ENCODE measurements at places on chromosomes 2 and 18.

- no peak for DNase-seq
These were observed 458 bp downstream of the HYCC2 start for GRCh38 chr2:201070948-201071478.

DNA sequence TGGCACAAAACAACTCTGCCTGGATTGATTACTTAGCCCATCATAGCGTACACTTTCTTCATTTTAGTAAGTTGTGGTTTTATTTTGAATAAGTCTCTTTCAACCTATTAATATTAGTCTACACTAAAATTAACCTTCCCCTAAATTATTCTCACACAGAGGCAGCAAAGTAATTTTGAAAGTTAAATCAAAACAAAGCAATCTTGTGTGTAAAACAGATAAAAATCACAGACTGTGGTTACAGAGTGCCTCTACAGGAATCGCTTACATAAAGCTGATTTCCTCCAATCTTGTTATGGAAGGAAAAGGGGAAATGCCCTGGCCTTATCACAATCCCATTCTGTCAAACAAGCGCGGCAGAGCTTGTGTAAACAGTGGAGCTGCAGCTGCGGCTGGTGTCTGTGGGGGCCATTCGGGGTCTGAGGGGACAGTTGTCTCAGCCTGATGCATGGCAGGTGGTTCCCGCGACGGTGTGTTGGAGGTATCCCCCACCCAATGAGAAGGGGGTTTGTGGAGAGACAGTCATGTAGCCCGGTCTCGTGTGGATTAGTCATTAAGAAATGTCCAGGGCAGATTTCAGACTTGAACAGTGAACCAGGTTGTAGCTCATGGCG, 42.1 kb downstream of the BCL2L11 start:
- peak; percentile 3 for DNase-seq

- DNase-seq, result no peak
These were observed 11.2 kb downstream of the POU3F3 start for GRCh38 chr2:104865096-104865470.

- no peak for DNase-seq
These were observed 73.3 kb upstream of the KLF7 start for GRCh38 chr2:207238831-207239701.

GRCh38 chr18:13530879-13531387, 195.4 kb downstream of the FAM210A start:
- DNase-seq, result no peak

- no peak for DNase-seq
These were observed at the start of gene PRKCE for GRCh38 chr2:45651415-45652089. Gene PRKCE (plus strand): TSS chr2:45651675.

- no peak for DNase-seq
These were observed 19.9 kb upstream of the SIGLEC15 start for GRCh38 chr18:45805551-45805950.

DNA sequence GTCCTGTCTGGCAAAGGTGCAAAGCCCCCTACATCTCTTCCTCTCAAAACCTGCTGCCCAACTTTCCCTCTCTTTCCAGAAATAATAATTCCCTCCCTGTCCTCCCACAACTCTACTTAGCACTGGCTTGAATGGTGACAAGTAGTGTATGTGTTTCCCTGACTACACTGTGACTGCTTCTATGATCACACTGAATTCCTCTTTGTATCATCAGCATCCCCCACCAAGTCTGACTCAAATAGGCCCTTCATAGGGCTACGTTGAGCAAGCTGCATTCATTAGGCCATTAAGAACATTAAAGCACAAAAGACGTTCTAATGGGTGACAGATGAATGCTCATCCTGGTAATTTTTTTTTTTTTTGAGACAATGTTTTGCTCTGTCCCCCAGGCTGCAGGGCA, 13.7 kb upstream of the ST3GAL5 start:
- no peak for DNase-seq

GRCh38 chr2:157290525-157290924, 33.0 kb downstream of the GALNT5 start:
- no peak for DNase-seq

DNA sequence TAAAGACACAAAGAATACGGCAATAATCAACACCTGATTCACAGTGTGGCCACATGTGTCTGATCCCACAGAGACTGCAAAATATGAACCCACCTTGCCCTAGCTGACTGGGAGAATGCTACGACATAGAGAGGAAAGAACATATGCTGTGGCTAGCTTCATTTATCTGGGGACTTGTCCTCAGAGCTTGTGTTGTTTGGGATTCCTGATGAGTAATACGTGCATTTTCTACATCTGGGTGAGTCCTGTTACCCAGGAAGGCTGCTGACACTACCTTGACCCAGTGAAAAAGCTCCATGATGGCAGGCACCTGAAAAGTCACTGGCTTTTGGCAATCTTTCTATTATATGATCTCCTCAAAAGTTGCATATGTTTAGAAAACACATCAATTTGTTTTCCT, 427.7 kb upstream of the LYPD1 start:
- DNase-seq, result no peak

DNA sequence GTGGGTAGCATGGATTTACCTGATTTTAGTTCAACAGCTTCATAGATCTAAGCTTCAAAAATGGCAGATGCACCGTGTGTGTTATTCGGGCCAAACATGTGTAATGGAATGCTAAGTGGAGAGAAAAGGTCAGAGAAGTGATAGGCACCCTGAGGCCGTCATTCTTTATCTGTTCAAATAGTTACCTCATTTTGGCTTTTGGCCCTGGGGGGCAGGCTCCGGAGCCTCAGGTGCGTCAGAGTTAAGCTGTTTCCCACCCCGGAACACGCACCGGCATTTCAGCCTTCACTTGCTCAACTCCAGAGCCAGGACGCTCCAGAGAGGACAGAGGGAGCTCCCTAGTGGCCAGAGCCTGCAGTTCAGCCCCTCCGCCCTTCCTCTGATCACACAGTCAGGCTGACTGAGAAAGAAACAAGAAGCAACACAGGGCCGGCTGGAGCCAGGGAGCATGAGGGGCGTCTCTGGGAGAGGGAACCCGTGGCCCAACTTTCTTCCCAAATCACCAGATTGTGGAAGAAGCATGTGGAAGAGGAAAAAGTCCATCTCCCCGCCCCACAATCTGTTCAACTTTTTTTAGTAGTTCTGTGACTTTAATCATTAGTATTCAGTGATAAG, 135.2 kb upstream of the EPC2 start:
- peak; percentile 78 for DNase-seq

DNA sequence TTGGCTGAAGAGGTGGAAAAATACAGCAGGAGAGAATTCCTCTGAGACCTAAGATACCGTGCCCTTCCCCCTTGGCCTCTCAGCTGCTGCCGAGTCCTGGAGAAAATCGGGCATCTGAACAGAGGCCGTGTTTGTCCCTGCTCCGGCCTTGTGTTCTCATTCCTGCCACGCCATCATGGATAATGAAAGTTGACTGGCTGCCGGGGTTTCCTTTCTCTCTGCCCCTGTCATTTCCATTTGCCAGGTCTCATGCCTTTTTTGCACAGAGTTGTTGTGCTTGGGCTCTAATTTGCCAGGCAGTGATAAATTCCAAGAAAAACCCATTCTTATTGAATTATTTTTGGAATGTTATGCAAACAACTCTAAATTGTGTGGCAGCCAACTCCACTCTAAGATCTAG, 496.9 kb upstream of the TNP1 start:
- DNase-seq, result no peak

DNA sequence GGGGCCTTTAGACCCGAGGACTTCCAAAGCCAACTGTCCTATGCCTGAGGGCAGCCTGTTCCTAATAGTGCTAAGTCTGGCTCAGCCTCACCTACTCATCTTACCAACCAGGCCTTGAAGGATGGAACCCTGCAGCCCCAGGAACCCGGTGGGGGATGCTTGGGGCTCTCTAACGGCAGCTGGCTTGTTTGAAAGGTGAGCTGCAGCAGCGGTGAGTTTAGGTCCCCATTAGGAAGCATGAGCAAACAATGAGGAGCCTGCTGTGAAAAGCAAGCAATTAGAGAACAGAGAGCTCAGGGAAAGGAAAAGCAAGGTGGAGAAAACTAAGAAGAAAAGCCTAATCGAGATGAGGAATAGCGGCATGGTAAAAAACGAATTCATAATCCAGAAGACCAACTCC, 39.9 kb downstream of the SP110 start:
- no peak for DNase-seq

DNA sequence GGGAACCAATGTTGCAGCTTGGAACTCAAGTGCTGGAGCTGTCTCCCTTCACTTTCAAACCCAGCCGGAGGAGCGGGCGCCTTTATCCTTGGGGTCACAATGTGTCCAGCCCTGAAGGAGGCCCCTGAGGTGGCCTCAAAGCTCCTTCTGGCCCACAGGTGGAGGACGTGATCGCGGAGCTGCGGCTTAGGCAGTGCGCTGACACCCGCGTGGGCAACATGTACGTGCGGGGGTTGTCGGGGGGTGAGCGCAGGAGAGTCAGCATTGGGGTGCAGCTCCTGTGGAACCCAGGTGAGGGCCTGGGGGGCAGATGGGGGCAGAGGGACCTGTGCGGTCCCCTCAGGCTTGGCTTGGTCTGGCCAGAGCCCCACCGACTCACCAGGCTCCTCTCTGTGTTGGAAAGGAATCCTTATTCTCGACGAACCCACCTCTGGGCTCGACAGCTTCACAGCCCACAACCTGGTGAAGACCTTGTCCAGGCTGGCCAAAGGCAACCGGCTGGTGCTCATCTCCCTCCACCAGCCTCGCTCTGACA, 13.5 kb downstream of the ABCG8 start:
- no peak for DNase-seq

GRCh38 chr2:165681841-165682240, 112.2 kb downstream of the GALNT3 start:
- no peak for DNase-seq

- DNase-seq, result no peak
These were observed 9.4 kb upstream of the CD302 start for GRCh38 chr2:159807183-159808031.

DNA sequence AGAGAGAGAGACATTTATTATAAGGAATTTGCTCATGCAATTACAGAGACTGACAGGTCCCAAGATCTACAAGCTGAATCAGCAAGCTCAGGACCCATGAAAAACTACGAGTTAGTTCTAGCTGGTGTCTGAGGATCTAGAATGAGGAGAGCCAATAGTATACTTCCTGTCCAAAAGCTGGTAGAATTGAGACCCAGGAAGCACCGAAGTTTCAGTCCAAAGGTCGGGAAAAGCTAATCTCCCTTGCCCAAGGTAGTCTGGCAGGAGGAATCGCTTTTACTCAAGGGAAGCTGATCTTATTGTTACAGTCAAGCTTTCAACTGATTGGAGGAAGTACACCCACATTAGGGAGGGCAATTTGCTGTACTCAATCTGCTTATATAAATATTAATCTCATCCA, 389.6 kb downstream of the ADCYAP1 start:
- no peak for DNase-seq

DNA sequence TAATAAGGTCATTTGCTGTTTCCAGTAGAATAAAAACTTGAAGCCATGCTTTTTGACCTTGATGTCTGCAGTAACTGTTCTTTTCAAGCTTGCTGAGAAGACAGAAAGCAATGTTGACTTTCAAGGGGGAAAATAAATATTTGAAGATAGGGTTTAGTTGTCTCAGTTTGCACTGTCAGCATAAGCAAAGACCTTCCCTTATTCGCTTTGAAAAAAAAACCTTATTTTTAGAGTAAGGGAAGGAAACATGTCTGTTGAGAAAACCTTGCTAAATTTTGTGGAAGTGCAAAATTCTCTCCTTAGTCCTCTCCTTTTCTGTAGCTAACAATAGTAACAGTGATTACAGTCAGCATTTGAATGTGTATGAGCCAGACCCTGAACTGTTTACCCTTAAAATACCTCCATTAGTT, 43.1 kb downstream of the MAP4K4 start:
- no peak for DNase-seq

DNA sequence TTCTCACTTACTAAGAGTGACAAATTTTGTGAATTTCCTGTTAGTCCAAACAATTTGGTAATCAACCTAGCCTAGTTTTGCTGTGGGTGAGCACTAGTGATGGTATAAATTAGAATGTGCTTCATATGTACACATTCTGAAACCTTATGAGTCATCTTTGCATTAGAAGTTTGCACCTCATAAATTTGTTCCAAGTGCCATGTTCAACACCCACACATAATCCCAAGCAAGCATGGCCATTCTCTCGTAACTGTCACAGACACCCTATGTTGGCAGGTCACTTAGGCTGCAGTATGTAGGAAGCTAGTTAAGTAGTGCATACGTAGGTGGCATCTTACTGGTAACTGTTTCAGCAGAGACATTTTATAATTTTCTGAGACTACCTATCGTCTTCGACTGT, 46.9 kb downstream of the NAB1 start:
- DNase-seq, result no peak

DNA sequence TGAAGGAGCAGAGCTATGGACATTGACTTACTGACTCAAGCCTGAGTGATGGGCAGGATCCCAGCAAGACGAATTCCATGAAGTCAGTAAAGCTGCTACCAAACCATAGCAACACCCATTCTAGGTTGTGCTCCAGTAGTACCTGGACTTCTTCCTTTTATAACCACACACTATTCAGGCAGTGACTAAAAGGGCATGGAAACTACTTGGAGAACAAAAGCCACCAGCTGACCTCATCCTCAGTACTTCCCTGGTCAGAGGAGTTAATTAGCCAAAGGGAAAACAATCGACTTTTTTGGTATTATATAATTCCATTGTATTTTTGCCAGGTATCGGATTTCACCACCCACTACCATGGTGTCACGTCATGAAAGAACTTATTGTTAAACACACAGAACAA, 237.1 kb downstream of the TTC32 start:
- no peak for DNase-seq

DNA sequence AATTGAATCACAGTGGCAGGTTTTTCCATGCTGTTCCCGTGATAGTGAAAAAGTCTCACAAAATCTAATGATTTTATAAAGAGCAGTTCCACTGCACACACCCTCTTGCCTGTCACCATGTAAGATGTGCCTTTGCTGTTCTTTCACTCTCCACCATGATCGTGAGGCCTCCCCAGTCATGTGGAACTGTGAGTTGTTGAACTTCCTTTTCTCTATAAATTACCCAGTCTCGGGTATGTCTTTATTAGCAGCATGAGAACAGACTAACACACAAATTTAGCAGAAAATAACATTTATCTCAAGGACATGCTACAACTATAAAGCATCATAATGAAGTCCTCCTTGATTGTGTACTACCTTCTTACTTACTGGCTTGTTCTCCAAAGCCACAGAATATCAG, 1526.0 kb downstream of the LRP1B start:
- DNase-seq, result no peak

DNA sequence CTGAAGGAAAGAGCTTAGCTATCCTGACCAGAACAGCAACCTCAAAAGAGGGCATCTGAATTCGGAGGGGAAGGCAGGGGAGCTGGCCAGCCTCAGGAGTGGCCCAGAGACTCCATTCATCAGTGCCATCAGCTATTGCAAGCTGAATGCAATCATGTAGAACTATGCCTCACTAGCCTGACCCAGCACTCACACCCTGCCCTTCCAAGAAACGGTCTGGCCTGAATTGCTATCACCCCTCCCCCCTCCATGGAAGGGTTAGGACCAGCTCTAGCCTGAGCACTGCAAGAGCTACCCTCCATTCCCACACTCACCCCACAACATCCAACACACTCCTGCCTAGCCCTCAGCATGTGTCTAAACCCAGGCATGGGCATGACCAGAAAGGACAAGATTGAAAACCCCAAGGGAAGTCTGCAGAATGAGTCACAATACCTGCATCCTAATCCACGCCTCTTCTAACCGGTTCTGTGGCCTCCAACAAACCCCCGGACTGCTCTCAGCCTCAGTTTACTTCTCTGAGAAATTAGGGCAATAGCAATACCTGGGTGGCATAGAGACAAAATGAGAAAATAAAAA, 120.3 kb downstream of the BCL11A start:
- no peak for DNase-seq
